NCI-H1417 treated with DMSO at 0.1 percent for 48 hours (cell line): ENCODE measurements at places on chromosomes 13 and 19.

DNA sequence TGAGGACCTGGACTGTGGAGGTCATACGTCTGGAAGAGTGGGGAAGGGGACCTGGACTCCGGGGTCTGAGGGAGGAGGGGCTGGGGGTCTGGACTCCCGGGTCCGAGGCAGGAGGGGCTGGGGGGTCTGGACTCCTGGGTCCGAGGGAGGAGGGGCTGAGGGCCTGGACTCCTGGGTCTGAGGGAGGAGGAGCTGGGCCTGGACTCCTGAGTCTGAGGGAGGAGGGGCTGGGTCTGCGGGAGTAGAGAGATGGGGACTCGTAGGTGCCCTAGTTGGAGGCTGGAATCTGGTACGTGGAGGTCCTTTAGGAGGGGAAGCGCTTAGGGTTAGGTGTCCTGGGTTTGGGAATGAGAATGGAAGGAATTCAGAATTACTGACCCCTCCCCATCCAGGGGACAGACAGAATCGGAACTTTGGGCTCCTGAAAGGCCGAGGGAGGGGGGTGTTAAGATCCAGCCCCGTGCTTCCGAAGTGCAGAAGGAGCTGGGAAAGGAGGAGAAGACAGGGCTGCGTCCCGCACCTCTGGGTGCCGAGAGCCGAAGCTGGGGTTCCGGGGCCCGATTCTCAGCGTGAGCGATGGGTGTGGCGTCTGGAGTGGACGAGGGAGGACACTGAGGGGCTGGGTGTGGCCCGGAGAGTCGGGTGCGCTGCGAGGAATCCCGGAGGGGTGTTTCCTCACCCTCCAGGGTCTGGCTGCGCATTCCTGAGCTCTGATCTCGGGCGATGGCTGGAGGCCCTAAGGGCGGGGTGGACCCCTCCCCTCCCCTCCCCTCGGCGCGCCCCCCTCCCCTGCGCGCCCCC, 608 bp downstream of the MYADM start:
- DNase-seq = no peak

GRCh38 chr19:3672993-3673392, 27.3 kb downstream of the PIP5K1C start:
- DNase-seq = no peak

GRCh38 chr13:34617473-34618083, 324.5 kb upstream of the NBEA start:
- DNase-seq = no peak

DNA sequence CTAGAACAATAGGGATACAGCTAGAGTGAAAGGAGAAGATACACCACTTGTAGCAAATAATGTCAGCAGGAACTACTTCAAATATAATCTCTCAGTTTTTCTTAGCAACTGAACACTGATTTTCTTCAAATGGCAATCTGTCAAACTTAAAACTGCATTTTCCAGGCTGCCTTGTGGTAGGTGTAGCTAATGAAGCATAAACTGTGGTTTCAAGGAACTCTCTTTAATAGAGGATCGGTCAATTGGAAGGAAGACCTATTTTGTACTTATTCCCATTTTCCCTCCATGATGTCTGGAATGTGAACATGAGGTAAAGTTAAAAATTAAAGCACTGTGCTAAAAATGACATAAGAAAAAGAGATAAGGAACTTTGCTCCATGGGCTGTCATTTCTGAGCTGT, 1261.9 kb downstream of the PCDH17 start:
- DNase-seq = no peak

GRCh38 chr13:111115965-111116521, 933 bp downstream of the ARHGEF7 start:
- no peak for DNase-seq

DNA sequence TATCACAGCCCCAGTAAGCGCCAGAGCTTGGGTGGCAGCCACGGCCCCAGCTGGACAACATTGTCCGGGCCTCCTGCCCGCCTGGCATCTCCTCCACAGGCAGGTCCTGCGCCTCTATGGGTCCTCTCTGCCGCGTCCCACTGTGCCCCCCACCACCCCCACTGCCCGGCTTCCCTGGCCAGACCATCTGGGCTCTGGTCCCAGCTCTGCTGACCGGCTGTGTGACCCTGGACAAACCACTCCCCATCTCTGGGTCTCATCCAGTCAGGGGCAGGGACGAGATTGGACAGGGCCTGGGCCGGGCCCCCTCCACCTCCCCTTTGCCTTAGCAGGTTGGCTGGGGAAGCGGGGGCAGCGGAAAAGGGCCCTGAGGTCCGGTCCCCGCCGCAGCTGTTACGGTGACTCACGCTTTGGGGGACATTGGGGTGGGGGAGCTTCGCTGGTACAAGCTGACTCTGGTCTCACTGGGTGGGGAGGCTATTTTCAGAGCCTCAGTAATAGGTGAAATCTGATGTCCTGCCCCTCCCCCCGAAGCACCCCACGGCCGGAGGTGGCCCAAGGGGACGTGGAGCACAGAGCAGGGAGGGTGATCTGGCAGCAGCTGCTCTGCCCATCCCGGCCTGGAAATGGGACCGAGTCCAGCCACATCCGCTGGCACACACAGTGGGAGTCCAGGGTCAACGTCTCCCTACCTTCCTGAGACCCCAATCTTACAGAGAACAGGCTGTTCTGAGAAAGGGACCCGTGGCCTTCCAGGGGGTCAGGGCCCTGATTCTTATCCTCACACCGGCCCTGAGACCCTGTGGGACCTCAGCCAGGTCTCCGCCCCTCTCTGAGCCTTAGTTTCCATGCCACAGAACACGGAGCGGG, 9.1 kb downstream of the NFIC start:
- DNase-seq = no peak

GRCh38 chr13:66468656-66469055, 761.5 kb downstream of the PCDH9 start:
- DNase-seq = no peak

GRCh38 chr13:49806126-49806536, 13.6 kb upstream of the KPNA3 start:
- DNase-seq = no peak

GRCh38 chr19:21128901-21129698, 12.7 kb upstream of the ZNF431 start:
- DNase-seq = no peak

GRCh38 chr13:23344931-23345595, 88.4 kb downstream of the SACS start:
- DNase-seq = no peak

DNA sequence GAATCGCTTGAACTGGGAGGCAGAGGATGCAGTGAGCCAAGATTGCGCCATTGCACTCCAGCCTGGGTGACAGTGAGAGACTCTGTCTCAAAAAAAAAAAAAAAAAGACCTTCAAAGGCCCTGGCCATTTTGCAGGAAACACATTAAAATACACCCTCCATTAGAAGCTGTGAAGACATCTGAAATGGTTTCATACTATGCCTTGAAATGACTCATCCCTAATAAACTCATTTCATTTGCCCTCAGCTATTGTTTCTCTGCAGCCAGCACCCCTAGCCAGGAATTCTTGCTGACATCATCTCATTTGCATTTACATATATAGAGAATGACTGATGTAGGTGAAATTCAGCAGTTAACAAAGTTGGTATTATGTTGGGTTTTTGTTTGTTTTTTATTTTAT, 8.7 kb downstream of the EML2 start:
- no peak for DNase-seq

GRCh38 chr19:47443331-47443730, 24.0 kb upstream of the MEIS3 start:
- no peak for DNase-seq

- DNase-seq = no peak
Observed at GRCh38 chr13:60661521-60661920, 264.5 kb downstream of the TDRD3 start.

DNA sequence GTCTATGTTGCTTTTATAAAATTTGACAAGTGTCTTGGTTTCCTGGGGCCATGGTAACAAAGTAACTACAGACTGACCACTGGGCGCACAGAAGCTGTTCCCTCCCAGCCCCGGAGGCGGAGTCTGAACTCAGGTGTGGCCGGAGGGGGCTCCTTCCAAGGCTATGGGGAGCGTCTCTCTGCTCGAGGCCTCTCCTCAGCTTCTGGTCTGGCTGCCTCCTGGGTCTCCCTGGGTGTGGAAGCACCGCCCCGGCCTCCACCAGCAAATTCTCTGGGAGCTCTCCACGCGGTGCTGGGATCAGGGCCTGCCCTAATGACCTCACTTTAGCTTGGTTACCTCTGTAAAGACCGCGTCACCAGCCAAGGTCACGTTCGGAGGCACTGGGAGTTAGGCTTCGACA, 45.7 kb upstream of the F7 start:
- DNase-seq = no peak

GRCh38 chr19:34148658-34149185, 23.6 kb upstream of the LSM14A start:
- no peak for DNase-seq

DNA sequence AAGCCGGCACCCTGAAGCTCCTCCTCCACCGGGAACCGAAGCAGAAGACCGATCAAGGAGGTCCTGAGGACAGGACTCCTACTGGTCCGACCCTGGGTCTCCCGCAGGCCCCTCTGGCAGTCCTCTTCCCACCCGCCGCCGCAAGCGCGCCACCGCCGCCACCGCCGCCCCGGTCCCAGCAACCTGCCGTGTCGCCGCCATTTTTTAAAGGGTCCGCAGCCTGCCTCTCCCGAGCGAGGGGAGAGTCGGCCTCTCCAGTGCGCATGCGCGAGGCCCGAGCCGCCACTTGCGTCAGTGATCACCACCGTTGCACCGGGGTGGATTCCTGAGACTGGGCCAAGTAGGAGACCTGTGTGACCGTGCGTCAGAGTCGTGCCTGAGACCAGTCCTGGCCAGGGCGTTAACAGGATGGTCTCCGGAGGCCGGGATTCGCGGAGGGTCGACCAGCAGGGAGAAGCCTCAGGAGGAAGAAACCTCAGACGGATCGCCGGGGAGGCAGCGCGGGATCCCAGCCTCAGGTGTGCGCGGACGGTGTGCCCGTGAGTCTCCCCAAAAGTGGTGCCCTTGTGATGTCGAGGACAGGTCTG, 51.6 kb downstream of the ZNF146 start:
- DNase-seq = no peak

GRCh38 chr13:58302349-58302748, 670.8 kb downstream of the PCDH17 start:
- DNase-seq = no peak

- DNase-seq = no peak
Observed at GRCh38 chr13:21733475-21734263, 62.8 kb downstream of the FGF9 start.

GRCh38 chr13:106261450-106261849, 274.0 kb downstream of the EFNB2 start:
- no peak for DNase-seq

DNA sequence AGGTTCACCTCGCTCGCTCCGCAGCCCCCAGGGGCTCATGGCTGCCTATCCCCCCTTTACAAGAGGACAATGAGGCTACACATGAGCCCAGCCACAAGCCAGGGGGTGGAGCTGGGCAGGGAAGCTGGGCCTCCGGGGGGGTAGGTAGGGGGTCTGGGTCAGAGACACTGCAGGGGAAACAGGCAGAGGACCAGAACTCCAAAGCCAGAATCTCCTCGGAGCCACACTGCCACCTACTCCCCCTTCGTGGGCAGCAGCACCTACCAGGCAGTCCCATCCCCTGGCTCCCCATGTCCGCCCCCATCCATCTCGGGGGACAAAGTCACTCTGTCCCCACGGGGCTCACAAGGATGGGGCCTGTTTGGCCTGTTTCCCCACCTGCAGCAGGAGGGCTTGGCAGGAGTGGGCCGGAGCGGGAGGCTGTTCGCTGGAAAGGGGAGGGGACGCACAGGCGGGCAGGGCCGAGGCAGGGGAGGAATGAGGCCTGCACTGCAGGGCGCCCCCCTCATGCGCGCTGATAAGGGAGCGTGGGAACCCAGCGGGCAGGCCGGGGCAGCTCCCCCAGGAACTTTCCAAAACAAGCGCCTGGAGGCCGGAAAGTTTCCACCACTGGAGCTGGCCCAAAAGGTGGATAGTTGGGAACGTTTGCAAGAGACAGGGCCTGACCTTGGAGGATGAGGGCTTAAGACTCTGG, 545 bp upstream of the ISYNA1 start:
- DNase-seq = no peak

- no peak for DNase-seq
Observed at GRCh38 chr13:96728463-96728862, 265.8 kb downstream of the OXGR1 start.

DNA sequence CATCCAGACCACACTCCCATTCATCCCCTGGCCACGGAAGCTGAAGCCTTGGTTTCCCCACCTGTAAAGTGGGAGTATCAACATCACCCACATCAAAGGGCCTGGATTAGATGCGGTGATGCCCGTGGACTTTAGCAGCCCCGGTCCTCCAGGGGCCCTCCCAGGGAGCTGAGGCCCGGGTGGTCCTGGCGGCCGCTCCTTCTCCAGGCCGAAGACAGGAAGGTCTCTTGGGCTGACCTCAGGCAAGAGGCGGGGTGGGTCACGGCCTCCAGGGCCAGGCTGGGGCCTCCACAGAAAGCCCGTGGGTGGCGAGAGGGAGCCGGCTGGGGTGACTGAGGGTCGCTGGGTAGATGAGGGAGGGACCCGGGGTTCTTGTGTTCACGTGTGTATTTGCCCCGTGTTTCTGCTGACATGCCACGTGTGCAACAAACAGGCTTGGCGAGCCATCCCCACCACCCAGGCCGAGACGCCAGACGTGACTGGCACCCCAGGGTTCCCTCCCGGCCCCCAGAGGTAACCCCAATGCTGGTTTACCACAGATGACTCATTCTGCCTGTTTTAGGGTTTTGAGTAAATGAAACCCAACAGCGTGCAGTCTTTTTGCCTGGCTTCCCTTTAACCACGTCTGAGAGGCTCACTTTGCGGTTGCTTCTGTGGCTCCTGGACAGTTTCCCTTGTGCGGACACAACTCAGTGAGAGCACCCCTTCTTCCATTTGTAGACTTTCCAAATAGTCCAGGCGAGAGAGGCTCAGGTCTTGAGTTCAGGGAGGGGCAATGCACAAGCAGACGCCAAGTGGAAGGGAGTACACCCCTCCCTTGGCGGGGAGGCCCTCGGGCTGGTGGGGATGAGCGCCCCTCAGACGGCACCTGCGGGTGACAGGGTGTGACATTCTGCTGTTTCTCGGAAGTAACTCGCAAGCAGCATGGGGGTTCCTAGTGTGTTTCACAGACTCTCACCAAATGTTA, 42.9 kb downstream of the C13orf46 start:
- no peak for DNase-seq

DNA sequence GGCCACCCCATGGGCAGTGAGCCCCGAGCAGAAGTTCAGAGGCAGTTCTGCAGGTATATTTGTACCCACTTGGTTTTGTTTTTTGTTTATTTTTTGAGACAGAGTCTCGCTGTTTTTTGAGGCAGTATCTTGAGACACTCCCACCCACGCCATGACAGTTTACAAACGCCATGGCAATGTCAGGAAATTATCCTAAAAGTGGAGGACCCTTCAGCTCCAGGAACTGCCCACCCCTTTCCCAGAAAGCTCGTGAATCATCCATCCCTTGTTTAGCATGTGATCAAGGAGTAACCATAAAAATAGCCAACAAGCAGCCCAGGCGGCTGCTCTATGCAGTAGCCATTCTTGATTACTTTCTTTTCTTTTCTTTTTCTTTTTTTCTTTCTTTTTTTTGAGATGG, 41.0 kb downstream of the CELF5 start:
- DNase-seq = no peak

DNA sequence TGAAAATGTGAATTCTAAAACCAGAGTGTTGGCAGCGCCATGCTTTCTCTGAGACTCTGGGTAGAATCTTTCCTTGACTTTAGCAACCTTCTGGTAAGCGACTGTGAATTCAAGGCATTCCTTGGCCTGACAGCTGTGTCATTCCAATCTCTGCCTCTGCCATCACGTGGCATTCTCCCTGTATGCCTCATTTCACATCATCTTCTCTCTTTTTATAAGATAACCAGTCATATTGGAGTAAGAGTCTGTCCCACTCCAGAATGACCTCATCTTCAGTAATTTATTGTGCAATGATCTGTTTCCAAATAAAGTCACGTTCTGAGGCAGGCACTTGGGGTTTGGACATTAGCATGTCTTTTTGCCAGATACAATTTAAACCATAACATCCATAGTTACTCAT, 103.4 kb upstream of the POSTN start:
- no peak for DNase-seq
